Epithelial cell of proximal tubule (primary cell): ENCODE measurements at places on chromosomes 1 and 21. TPM values are rescaled to one million over a fixed set of nuclear protein-coding genes. Genes with fewer than 3 reads are reported as not detected.

DNA sequence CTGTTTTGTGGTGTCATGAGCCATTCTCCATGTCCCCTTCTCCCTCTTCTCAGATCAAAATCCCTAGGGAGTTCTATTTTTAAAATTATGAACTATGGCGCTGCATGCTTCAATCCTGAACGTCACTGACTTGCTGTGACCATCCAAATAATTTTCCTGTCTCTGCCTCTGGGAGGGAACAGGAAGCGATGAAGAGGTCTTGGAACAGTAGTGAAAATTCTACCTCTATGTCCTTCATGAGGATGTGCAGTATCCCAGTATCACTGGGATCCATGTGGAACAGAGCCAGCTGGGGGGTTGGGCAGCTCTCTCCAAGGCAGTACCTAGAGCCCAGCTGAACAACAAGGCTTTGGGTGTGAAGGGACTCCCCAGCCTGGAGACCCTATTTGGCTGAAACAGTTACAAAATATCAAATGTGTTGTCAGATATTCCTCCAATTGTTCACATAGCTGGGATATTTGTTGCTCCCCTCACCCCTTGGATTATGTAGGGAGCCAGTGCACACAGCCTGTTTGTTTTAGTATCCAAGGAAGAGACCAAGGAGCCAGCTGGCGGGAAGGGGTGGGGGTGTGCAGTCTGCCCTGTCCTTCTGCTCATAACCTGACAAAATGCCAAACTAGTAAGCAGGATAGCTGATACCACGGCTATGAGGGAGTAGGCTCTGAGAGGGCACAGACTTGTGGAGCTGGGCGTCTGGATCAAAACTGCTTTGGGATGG lies 7.6 kb downstream of the DCLRE1B start:
- DNase-seq: no peak

RPE65 gene
- not detected in 2 replicates for total RNA-seq

DNA sequence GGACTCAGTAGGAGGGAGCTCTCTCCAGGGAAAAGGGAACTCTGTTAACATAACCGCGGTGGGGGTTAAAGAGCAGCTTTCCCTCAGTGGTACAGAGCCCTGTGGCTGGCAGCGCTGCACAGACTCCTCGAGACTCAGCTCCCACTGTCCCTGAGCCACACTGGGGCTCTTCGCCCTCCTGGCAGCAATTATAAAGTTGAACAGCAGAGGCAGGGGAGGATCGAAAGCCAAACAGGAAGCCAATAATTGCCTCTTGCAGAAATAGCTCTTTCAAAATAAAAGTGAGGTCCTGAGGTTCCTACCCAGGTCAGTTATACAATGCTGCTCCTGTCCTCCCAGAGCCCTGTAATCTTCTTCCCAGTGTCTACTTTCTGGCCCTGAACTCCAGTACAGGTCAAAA lies 77.0 kb downstream of the FAM78B start:
- no peak for DNase-seq

ARHGAP30 gene
- 0.06 and 0.07 TPM in 2 replicates for total RNA-seq

TDRD10 gene
- not detected in 2 replicates for total RNA-seq

DNA sequence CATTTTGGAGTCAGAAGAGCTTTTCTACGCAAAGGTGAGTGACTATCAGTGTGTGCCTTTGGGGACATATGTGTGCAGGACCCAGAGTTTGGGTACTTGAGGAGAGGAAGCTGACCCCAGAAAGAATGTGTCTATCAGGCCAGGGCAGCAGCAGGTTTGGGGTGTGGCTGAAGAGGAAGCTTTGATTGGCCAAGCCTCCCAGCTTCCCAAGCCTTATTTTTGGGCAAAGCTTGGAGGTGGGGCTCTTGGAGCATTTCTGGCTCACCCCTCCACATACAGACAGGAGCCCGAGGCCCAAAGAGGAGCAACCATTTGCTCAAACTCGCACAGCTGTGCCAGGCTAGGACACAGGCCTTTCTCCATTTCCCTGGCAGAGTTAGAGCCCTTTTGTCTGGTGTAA lies 4.7 kb downstream of the GPR3 start:
- no peak for DNase-seq

GRCh38 chr1:207097871-207098324 lies 6.1 kb upstream of the C4BPA start:
- no peak for DNase-seq

DNA sequence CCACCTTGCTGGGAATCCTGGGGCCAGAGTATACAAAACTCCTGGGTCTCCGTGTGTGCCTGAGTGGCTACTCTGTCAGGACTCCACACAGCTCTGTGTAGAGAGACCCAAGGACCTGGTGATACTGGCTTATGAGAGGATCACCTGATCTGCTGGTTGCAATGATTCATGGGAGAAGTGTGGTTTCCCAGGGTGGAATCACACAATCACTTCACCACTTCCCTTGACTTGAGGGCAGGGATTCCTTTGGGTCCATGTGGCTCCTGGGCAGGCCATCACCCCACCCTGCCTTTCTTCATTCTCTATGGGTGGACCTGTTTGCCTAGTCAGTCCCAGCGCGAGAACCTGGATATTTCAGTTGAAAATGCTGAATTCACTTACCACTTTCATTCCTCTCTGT lies 13.3 kb downstream of the PRSS38 start:
- DNase-seq: no peak

B3GALT5 gene
- 3.6 and 7.8 TPM in 2 replicates for total RNA-seq

NUF2 gene
- 39.3 and 43.6 TPM in 2 replicates for total RNA-seq

- no peak for DNase-seq
Observed at GRCh38 chr1:24903011-24903461, 27.0 kb downstream of the RUNX3 start.

DNA sequence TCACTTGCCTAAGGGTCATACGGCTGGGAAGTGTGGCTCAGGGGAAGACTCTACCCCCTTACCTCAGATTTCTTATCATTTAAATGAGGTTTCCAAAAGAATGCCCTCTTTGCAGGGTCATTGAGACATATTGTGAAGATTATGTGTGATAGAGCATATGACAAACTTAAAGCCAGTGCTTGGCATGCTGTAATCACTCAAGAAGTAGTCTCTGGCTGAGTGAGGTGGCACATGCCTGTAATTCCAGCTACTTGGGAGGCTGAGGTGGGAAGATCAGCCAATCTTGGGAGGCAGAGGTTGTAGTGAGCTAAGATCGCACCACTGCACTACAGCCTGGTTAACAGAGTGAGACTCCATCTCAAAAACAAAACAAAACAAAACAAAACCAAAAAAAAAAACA lies 7.5 kb upstream of the LDLRAD2 start:
- no peak for DNase-seq

DNA sequence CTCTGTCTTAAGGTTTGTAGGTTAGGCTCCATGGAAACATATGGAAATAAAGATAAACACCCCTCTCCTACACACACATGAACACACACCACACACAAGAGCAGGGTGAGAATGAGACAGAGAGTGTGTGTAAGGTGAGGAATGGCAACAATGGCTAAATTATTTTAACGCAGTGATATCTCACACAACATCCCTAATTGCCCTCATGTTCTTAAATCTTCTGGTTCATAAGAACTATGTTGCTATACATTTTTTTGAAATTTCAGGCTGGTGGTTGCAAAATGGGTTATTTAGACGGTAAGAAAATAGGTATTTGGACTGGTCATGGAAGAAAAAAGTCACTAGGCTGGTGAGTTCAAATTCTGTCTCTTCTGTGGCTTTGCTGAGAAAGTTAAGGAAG lies 316.7 kb upstream of the ESRRG start:
- DNase-seq: no peak

CHAF1B gene
- total RNA-seq: 8.5 and 21.8 TPM in 2 replicates

- DNase-seq: no peak
Observed at GRCh38 chr1:236394879-236395229, 768 bp downstream of the EDARADD start.

GRCh38 chr1:211381481-211382181 lies 55.0 kb downstream of the TRAF5 start:
- DNase-seq: no peak

- no peak for DNase-seq
Observed at GRCh38 chr1:195328681-195329080, 1279.6 kb downstream of the KCNT2 start.

KAZN gene
- total RNA-seq: 5.1 and 5.7 TPM in 2 replicates

GRCh38 chr1:78079580-78079979 lies 33.8 kb downstream of the GIPC2 start:
- no peak for DNase-seq

DNA sequence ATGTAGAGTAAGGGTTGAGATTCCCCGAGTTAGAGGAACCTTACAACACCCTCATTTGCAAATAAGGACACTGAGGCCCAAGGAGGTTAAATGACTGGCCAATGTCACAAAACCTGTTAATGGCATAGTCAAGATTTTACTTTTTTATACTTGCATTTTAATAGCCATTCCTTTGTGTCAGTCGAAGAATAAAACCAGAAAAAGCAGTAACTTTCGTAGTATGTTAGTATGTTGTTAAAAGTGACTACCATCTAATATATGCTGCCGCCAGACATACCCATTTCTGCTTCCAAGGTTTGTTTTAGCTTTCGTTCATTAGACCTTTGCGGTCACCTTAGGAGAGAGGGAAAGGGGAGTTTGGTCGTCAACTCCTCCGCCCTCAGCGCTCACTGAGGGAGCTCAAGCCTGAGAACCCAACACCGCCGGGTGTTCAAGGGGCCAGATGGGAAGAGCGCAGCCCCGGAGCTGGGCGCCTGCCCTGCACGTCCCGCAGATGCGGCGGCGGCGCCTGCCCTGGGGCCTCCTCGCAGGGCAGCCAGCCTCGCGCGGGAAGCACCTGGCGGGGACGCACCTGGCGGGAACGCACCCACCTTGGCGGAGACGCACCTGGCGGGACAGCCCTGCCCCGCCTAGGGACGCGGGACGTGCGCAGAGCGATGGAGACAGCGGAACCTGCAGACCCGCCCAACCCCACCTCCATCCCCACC lies 466 bp downstream of the VPS26C start:
- DNase-seq: no peak

DNA sequence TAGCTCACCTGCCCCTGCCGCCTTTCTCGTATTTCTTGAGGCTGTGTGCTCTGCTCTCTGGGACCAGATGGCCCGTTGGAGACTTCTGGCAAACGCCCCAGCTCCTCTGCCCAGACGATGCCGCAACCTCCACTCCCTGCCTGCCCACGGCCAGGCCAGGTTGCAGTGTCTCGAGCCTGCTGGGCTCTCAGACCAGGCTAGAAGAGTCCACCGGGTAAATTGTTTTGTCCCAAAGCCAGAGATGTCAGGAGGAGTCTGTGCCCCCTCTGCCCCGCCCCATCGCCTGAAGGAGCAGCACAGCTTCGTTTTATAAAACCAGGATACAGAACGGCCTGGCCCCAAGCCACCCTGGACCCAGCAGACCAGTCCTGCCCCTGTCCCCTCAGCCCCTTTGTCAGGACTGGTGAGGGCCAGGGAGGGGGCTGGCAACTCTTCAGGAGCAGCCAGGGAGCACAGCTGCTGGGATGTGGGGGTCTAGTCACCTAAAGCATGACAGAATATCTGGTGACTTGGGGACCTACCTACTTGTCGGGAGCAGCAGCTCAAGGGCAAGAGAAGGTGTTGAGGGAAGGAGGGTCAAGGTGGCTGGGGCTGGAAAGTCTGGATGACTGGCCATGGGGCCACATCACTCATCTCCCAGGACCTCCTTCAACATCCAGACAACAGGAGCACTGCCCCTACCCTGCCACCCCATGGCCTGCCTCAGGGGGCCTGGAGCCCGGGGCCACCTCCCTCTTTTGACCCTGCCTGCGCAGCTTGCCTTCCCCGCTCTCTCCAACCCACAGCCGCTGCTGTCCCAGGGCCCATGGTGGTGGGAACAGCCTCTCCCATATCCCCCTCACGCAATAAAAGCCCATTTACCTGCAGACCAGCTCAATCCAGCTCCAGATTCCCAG lies 33.9 kb upstream of the LBR start:
- DNase-seq: no peak

- DNase-seq: no peak
Observed at GRCh38 chr21:36677443-36677842, 21.5 kb upstream of the SIM2 start.

DNA sequence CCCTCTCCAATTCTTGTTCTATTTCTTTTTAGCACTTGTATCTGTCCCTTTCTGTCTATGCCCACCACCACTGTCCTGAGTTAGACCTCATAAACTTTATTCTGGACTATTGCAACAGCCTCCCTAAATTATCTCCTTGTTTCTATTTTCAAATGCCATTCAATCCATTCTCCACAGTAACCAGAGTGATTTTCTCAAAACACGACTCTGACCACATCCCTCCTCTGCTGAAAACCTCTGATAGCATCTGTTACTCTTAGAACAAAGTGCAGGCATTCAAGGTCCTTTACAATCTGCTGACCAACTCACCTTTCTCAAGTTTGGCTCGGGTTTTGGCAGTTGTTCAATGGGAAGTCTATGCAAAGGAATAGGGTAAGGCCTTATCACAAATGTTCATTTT lies 22.8 kb upstream of the GPX7 start:
- DNase-seq: no peak

SELL gene
- total RNA-seq: not detected in 2 replicates

- DNase-seq: no peak
Observed at GRCh38 chr1:178362747-178363146, 134.0 kb downstream of the CLEC20A start.

DNA sequence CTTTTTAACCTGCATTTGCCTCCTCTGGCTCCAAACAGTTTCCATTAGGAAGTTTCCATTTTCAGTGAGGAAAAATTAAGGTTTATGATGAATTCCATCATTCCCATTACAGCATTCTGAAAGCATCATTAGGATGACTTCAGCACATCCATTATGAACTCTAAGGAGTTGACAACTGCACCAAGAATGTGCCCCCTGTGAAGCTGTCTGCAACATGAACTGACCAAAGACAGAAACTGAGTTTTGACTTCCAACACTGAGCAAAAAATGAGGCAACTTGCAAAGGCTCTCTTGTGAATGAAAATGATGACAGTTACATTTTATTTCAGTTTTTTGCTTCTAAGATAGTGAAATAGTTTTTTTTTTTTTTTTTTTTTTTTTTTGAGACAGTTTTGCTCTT lies 18.3 kb upstream of the KCNE1 start:
- DNase-seq: no peak

OR2T35 gene
- total RNA-seq: not detected in 2 replicates

- DNase-seq: no peak
Observed at GRCh38 chr1:175254190-175254589, 61.6 kb upstream of the KIAA0040 start.

DNA sequence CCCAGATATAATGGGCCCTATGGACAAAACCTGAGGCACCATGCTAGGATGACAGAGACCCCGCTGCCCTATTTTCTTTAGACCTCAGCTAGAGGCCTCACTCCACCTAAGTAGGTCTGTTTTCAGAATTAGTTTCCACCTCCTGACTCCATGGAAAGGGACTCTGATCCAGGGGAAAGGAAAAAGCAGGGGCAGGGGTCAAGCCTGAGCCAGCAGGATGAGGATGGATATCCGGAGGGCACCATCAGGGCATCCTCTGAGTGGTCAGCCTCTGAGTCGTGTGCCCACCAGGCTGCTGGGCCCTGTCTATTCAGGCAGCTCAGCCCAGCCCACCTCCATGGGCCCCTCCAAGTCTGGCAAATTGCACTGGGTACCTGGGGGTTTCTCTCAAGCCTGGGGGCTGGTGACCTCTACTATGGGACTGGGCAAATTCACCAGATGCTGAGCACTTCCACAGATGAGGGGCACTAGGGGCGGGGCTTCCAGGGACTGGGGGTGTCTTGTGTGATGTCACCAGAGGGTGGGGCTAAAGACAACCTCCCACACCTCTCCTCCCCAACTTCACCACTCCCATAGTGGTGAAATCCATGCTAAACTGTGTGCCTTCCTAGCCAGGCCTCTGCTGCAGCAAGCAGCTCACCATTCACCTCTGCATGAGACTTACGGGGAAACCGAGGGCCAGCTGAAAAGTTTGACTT lies 5.5 kb downstream of the PAQR7 start:
- no peak for DNase-seq
